Fibroblast of lung (primary cell): ENCODE measurements at places on chromosomes 13 and 19. TPM values are rescaled to one million over a fixed set of nuclear protein-coding genes. Genes with fewer than 3 reads are reported as not detected.

The MAMSTR gene
- total RNA-seq, result 0.51 and 0.99 TPM in 2 replicates

The ZNF729 gene
- total RNA-seq, result not detected in 2 replicates

The ZNF324B gene
- 8.9 and 9.0 TPM in 2 replicates for total RNA-seq

The MTUS2 gene
- total RNA-seq, result not detected in 2 replicates

The PTH2 gene
- total RNA-seq, result not detected in 2 replicates
